NCI-H1417 (cell line): ENCODE measurements at places on chromosomes 11 and 22.

DNA sequence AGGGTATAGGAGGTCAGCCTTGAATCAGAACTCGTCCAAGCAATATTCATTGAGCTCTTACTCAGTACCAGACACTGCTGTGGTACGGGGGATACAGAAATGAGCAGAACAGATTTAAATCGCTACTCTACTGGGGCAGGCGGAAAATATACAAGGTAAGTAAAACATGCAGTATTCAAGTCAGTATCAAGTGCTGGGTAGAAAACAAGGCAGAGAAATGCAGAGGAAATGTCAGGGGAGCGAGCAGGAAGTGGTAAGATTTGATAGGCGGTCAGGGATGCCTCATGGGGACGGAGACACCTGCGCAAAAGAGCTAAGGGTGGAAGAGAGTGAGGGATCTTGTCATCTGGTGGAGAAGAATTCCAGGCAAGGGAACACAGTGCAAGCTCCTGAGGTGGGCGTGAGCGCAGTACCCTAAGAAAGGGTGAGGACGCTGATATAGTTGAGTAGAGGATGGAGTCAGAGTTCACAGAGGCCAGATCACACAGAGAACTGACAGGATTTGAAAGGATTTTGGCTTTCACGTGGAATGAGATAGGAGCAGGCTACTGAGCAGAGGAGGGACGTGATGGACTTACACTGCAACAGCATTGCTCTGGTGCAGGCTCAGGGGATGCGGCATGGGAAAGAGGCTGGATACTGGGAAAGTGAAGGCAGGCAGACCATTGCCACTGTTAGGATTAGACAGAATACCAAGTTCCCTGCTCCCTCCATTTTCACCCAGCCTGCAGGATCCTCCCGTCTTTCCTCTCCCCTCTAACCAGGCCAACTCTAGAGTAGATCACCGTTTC is 35.8 kb downstream of the SC5D start:
- no peak for DNase-seq

DNA sequence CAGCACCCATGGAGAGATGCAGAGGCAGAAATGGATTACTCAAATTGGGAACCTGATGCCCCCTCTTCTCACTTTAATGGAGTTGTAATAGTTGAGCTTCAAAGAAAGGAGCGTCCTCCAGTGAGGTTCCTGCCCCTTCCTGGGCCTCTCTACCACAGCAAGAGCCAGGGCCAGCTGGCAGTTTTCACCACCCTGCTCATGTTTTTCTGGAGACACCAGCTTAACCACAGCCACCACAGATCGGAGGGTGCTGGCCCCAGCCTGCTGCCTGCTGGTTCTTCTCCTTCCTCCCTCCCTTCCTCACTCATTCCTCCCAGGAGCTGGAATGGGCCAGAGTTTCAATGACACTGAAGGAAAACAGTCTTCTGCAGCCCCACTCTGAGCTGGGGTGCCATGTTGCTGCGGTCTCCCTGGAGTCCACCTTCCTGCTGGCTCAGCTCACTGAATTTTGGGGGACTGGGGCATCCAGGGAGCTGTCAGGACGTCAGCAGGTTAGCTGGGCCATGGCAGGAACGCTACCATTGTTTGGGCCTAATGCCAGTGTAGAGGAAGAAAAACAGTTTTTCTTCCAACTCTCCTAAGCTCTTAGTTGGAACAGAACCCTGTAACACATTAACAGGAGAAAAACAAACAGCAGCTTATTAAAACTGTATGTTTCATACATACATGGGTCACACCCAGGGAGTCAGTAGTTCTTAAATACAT is 57.7 kb downstream of the TRAF6 start:
- DNase-seq, result no peak

DNA sequence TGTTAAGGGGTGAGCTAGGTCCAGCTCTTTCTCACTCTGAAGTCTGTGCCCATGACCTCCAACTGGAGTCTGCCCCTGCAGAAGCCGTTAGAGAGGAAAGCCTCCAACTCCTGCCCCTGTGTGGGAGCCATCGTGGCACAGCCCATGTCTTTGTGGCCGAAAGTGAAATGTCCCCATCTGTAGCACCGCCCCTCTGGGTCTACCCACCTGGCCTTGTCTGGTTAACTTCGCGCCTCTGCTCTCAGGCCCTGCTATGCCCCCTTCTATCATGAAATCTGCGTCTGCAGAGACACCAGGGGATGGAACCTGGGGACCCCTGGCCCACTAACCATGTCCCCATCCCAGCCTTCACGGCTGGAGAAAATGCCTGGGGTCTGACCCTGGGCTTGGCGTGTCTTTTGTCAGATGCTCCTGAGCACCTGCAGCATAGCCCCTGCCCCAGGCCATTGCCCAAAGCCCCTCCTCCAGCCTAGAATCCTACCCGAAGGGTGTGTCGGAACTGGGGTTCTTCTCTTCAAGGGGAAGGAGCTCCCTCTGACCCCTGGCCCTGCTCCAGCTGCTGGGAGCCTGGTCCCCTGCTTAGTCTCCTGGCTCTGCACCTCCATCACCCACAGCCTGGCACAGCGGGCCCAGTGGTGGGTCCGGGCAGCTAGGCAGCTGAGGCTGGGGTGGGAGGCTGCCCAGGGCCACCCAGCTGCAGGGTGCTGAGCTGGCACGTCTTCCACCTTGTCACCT is 35.8 kb upstream of the HMOX1 start:
- DNase-seq, result no peak

- DNase-seq, result peak; percentile 82
Observed at GRCh38 chr11:67464411-67465188, 4.5 kb downstream of the TMEM134 start.

DNA sequence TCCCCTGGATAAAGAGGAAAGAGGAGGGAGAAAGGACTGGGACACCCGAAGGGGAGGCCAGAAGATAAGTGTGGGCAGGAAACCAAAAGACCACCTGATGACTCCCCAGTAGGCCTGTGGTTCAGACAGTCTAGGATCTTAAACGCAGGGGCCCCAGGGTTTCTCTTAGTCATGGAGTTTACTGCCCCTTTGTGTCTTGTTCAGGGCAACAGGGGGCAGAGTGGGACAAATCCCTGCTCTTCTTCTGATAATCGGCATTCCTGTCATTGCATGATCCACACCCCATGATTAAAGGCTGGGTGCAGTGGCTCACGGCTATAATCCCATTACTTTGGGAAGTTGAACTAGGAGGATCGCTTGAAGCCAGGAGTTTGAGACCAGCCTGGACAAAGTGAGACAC is 4.7 kb upstream of the TMPRSS13 start:
- no peak for DNase-seq

DNA sequence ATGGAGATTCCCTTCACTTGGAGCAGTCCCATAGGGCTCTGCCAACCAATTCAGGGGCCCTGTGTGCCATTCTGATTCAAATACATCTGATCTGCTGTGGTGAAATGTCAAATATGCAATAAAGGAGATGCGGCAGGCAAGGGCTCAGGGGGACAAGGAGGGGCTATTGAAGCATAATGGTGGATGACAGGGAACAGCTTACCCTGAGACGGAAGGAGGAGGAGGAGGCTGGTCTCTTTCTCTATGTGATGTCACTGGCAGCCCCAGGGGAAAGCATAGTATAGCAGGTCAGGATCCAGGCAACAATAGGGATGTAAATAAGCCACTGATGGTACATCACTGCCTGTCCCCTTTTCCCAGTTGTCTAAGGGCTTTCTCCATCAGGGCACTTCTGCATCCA is 350.9 kb upstream of the SYN3 start:
- no peak for DNase-seq

- DNase-seq, result peak; percentile 85
Observed at GRCh38 chr11:48088682-48089050, 108.3 kb downstream of the PTPRJ start.

DNA sequence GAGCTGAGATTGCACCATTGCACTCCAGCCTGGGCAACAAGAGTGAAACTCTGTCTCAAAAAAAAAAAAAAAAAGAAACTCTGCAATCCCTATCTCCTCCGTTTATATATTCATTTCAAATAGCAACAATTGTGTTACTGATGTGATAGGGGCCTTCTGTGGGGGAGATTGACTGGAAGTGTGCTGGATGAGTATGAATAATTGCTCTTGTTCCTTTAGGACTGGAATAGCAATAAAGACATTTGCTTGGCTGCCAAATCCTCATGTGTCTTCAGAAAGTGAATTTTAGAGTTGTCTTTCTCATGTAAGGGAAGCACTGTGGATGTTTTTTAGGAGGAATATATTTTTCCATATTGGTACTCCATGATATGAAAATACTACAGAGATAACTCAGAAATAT is 21.1 kb upstream of the ME3 start:
- DNase-seq, result no peak

DNA sequence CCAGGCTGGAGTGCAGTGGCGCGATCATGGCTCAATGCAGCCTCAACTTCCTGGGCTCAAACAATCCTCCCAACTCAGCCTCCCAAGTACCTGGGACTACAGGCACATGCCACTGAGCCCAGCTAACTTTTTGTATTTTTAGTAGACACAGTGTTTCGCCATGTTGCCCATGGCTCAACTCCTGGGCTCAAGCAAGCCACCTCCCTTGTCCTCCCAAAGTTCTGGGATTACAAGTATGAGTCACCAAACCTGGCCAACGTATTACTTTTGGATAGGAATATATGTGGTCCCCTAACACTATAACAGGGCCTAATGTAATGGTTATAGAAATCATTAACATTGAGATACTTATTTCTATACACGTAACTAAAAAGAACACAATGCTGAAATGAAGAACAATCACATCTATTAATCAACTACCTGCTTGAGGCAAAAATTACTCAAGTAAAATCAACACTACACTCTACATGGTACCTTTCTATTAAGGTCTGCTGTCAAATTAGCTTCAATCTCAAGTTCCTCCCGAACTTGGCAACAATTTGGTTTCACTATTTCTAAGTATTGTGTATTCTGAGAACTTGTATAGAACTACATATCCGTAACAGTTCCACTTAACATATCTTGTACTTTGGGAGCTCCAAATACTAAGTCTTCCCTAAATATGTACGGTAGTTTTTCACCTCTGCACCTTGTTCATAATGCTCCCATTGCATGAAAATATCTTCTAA is 124.9 kb downstream of the FCHSD2 start:
- DNase-seq, result no peak

- no peak for DNase-seq
Observed at GRCh38 chr11:47282462-47282861, 12.5 kb downstream of the MADD start.

DNA sequence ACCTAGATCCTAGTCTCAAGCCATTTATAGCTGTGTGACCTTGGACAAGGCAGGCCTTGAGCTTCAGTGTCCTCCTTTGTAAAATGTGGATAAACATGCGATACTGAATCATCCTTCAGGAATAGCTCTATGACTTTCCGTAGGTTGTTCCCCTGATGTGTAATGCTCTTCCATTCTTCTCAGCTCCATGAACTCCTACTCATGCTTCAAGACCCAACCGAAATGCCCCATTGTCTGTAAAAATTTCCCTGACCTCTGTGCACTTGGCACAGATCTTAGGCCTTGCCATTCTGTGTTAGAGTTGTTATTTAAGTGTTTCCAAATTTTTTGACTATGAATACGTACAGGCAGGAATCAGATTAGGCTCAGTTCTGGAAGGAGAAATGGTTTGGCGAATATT is 3.3 kb upstream of the BEST1 start:
- no peak for DNase-seq

GRCh38 chr11:2835296-2835695 is 50.3 kb downstream of the CDKN1C start:
- DNase-seq, result no peak

DNA sequence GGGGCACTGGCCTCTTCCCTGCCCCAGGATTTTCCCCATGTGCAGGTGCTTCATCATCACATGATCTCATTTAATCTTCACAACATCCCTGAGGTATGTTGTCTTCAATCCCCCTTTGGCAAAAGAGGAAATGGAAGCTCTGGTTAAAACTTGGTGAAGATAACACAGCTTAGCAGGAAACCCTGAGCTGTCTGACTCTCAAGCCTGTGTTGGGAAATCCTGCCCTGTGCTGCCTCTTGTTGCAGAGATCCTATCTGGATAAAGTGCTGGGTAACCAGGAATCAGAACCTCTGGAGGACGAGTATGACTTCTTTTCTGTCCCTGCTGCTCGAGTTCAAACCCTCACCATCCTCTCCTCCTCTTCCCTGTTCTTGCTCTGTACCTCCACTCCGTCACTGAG is 13.1 kb upstream of the E2F8 start:
- no peak for DNase-seq

DNA sequence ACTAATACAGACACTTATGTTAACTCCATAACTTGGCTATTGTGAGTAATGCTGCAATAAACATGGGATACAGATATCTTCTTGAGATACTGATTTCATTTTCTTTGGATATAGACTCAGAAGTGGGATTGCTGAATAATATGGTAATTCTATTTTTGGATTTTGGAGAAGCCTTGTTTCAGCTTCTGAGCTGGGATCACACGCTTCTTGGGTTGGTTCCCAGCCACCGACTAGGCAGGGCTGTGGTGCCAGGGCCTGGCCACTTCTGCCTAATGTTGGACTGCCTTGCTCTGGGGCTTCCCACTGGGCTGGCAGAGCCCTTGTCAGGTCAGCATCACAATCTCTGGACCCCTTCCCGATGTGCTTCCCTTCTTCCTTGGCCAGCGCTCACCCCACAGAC is 14.0 kb upstream of the MCHR1 start:
- DNase-seq, result no peak

- DNase-seq, result peak; percentile 21
Observed at GRCh38 chr22:38718414-38718813, 12.7 kb downstream of the GTPBP1 start.

GRCh38 chr11:86664930-86665329 is 7.5 kb downstream of the ME3 start:
- no peak for DNase-seq

GRCh38 chr11:70594031-70594430 is 195.7 kb downstream of the CTTN start:
- DNase-seq, result no peak

DNA sequence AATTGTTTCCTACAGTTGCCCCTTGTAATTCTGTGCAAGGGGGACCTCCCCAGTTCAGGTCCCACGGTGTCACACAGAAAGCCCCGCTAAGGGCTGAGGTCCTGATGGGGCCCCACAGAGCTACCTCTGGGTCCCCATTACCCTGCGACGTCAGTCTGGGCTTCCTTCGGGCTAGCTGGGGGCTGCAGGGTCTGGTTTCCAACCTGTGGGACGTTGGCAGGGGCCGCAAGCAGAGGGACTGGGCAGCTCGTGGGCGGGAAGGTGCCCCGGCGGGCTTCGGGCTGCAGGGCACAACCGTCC is 698 bp downstream of the SLC37A4 start:
- no peak for DNase-seq

GRCh38 chr22:25749420-25750169 is 7.6 kb downstream of the MYO18B start:
- DNase-seq, result no peak

DNA sequence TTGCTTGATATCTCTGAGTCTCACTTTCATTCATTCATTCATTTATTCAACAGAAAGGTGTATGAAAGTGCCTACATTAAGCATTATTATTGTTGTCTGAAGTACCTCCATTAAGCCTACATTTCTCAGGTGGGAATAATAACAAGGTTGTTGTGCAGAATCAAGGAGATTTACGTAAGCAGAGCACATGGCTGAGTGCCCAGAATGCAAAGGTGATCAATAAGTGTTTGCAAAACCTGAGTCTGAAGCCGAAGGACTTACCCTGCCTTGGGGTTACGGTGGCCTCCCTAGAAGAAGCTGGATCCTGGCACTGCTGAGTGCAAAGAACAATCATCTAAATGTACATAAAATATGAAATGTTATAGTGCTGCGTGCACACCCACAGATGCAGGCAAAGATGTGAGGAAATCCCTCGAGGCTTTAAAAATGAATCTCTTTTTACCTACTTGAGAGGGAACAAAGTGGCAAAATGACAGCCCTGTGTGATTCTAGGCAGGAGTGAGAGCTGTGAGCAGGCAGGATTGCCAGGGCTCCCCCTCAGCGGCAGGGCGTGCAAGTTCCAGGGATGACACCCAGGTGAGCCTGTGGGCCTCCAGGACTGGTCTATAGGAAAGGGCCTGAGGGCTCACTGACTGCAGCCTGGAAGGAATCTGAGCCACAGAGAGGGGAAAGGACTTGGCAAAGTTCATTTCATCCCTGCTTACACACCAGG is 133.1 kb upstream of the TBCEL start:
- peak; percentile 61 for DNase-seq
